SK-N-SH (cell line): ENCODE measurements at places on chromosomes 12 and 14.

DNA sequence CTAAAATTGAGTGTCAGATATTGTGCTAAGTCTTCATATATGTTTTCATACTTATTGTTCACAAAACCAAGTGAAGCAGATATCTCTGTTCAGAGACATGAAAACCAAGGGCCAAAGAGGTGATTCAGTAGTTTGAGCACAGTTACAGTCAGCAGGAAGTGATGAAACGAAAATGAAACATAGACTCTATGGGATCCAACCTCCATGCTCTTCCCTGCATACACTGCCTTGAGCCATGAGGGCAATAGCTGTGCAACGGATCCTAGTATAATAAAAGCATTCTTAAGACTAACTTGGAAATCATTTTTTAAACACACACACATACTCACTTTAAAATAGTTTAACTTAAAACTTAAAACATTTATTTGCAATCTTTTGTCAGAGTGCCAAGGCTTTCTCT lies 27.9 kb downstream of the ESR2 start:
- DNase-seq, result no peak

GRCh38 chr12:109997393-109997792 lies 1.2 kb upstream of the GIT2 start:
- DNase-seq, result no peak

GRCh38 chr14:53236708-53237107 lies 83.6 kb upstream of the DDHD1 start:
- no peak for DNase-seq

- DNase-seq, result no peak
These were observed 201.3 kb upstream of the RBM19 start for GRCh38 chr12:114167431-114167830.

DNA sequence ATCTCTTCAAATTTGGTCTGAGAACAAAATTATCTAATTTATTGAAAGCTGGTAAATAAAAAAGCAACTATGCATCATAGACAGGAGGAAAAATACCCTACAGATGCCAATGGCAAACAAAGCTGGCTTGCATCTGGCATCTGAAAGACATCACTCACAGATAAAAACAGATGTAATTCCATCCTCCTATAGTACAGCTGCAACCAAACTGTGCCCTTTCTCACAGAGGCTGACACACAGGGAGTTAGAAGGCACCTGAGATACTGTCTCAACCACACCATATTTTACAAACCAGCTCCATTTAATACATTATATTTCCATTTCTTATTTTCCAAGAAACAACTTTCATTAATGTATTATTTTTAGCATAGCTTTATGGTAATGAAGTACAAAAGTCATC lies 39.4 kb downstream of the DUSP16 start:
- peak; percentile 47 for DNase-seq

DNA sequence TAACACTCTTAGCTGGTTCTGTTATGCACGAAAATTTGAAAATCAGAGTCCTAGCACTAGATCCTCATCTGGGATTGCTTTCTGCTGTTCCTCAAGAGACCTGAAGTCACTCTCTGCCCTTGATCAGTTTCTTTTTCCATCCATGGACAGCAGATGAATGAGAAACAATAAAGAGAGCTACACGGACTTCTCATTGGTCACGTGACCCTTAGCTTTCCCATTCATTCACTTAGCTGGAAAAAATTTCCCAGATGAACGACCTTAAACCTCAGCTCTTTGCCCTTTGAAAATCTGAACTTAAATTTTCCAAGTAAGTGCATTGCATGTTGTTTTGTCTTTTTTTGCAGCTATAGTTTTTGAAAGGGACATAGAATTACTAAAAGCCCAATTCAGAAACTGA lies 27.2 kb upstream of the RGS6 start:
- DNase-seq, result no peak

DNA sequence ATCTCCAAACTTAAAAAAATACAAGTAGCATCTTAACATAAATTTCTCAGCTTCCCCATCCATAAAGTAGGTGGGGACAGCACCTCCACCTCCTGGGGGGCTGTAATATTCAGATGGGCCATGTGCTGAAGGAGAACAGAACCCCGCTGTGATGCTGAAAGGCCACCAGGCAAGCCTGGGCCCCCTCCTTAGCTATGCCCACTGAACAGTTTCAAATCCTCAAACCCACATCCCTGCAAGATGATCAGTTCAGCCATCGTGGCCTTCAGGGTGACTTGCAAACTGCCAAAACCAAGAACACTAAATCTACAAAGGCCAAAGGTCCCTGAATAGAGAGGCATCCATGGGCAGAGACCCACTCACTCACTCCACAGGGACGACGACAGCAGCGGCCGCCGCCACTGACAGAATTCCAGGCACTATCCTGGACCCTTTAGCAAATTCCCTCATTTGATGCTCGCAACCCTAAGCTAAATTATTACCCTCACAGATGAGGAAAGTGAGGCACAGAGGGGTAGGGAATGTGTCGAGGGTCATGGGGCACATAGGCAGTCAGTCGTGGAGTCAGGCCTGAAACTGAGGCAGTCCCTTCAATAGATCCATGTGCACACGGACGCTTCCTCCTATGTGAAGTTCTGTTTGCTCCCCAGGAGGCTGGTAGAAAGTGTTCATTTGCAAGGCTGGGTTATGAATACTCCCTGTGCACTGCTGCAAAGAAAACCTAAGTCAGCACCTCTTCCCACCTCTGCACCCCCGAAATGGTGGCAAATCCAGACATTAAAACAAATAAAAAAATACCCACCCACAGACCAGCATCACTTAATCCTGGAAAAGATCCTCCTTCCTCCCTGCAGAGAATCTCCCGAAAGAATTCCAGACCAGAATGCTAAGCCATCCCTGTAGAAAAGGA lies 5.9 kb downstream of the ITPK1 start:
- DNase-seq, result no peak

- no peak for DNase-seq
These were observed 18.9 kb upstream of the FIGNL2 start for GRCh38 chr12:51867371-51867770.

GRCh38 chr14:59265808-59266207 lies 77.3 kb downstream of the DAAM1 start:
- DNase-seq, result no peak

- no peak for DNase-seq
These were observed 5.7 kb downstream of the ETFRF1 start for GRCh38 chr12:25200703-25201102.

DNA sequence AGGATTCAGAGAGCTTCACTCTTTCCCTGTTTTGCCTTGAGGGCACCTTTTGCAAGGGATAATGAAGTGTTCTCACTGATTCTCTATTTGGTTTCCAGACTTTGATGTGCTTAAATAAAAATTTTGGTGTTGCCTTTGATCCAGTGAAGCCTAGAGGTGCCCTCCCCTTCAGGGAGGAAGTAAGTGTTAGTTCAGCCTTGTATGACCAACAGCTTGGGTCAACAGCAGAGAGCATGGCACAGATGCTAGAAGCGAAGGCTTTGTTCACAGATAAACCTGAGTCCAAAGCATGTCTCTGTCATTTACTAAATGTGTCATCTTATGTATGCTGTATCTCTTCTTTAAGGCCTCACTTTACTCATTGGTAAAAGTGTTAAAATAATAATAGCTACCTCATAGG lies 52.8 kb upstream of the STXBP6 start:
- DNase-seq, result no peak

- DNase-seq, result peak; percentile 56
These were observed 14.1 kb upstream of the TMEM119 start for GRCh38 chr12:108611884-108612415.

GRCh38 chr12:75862692-75863471 lies 168.7 kb downstream of the PHLDA1 start:
- no peak for DNase-seq

GRCh38 chr14:100839681-100840111 lies 13.8 kb downstream of the MEG3 start:
- DNase-seq, result peak; percentile 59

DNA sequence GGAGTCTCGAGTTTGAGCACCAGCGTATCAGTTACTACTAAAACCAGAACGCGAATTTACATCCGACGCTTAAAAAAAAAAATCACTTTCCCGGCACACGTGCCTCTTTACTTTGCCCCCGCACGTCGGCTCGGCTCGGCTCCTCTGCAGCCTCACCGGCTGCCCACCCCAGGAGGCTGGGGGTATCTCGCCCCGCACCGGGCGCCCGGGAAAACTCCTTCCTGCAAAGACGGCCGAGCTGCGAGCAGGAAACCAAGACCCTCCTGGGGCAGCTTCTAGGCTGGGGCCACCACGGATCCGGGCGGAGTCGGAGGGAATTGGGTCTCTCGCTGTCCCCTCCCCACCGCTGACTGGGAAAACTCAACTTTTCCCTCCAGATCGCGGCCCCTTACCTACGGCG lies 610 bp downstream of the VSIG10 start:
- DNase-seq, result no peak

- no peak for DNase-seq
These were observed 72.9 kb downstream of the DAAM1 start for GRCh38 chr14:59261334-59261733.

- no peak for DNase-seq
These were observed 433.4 kb upstream of the OR4E1 start for GRCh38 chr14:22106700-22107697.

DNA sequence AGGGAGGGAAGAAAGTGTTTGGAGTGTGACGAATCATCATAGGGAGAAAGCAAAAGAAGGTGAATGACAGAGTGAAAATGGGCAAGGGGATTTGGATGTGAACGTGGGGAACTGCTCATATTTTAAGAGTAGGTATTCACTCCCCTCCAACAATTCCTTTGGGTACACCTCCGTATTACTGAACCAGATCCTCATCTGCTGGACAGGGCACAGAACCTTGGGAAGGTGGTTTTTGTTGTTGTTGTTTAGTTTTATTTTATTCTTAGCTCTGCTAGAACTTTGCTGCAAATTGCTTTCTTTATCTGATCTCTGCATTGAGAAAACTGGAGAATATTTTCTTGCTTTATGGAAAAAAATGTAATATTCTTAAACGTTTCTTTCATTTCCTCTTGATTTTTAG lies 7.1 kb downstream of the SCN8A start:
- no peak for DNase-seq

- no peak for DNase-seq
These were observed 594 bp downstream of the TAMALIN start for GRCh38 chr12:52007158-52007921.

DNA sequence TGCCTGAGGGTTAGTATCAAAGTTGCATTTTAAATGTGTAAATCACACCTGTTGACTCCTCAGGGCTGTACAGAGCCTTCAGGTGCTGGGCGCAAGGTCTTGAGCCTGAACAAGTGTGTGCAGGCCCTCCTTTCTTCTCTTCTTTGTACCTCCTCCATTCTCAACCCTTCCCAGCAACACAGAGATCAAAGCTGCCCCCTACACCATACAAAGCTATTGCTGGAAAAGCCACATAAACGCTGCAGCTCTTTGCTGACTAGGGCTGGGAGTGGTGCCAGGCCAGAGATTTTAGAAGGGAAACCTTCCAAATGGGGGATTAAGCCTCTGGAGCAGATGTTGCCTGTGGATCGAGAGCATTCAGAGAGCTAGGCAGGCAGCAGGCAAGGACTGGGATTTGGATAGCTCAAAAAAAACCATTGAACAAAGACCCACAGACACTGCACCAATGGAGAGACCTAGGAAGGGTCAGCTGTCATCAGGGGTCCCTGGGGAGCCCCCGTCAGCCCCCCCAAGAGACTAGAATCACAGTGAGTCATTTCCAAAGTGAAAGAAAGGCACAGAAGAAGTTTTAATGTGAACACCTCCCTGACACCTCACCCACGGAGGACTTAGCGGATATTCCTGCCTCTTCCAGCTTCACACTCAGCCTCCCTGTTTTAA lies 18.2 kb upstream of the SUSD6 start:
- DNase-seq, result no peak
